ENCODE measurements at places on chromosomes 4 and X. TPM values are rescaled to one million over a fixed set of nuclear protein-coding genes. Genes with fewer than 3 reads are reported as not detected.

Gene PRRG3
- 1.4 TPM for total RNA-seq

DNA sequence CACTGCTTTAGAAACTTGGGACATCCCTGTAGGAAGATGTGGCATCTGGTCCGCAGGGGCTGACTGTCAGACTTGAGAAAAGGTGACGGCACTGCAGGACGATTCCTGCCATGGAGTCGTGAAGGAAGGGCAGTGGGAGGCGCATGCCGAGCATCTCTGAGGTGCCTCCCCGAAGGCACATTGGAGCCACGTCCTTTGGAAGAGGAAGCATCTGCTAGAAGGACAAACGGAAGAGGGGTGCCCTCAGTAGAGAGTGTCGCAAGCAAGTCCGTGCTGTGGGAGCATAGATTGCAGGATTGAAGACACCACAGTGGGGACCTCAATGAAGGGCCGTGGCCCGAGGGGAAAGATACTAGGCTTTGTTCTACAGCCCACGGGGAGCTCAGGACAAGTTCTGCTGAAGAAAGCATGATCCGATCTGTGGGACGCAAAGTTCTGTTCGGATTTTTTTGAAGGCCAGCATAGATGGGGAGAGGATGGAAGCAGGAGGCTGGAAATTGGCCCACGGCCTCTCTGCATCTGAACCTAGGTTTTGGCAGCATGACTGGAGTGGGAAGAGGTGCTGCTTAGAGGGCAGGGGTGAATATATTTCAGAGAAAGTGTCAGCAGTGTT lies 24.2 kb upstream of the HELT start:
- DNase-seq, result no peak

DNA sequence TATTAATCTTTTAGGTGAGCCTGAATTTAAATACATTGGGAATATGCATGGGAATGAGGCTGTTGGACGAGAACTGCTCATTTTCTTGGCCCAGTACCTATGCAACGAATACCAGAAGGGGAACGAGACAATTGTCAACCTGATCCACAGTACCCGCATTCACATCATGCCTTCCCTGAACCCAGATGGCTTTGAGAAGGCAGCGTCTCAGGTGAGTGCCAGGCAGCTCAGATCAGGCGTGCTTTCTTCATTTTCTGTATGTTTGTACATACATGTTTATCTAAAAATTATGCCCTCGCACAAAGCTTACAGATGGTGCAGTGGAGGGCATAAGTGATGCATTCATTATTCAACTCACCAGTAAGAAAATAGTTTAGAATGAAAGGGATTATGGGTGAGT lies 85.6 kb downstream of the CPE start:
- DNase-seq, result no peak

Gene CXCL3
- total RNA-seq, result 9.7 TPM

- DNase-seq, result no peak
Observed at GRCh38 chr4:5224340-5224739, 173.1 kb downstream of the STK32B start.

- no peak for DNase-seq
Observed at GRCh38 chr4:78578674-78579425, 27.3 kb downstream of the ANXA3 start.

DNA sequence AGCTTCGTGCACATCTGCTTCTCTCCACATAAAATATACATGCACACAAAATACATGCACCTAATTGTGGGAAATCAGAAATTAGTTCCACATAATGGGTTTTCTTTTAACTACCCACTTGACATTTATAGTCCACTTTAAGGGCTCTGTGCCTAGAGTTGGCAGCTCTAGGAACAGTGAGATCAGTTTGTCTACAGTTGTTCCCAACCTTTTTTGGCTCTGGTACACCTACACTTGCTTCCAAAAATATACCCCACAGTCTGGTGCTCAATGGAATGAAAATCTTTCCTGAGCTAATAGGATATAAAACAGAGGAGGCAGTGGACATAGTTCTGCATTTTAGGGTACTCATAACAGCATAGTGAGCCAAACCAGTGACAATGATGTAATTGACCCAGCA lies 36.1 kb downstream of the HDAC8 start:
- no peak for DNase-seq

DNA sequence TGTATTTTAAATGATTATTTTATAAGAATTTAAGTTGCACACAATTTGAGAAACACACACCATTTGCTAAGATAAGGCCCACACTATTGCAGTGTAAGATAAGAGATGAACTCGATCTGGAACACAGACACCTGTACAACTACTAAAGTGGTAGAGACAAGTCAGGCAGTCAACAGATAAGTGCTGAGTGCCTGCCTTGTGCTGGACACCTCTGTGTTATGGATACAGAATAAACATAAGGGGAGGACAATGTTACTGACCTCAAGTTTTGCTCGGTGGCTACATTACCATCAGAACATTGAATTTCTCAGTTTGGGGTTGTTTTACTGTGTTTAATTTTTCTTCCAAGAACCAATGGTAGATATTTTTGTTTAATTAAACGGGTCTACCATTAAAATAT lies 74.1 kb downstream of the RASGEF1B start:
- no peak for DNase-seq

GRCh38 chrX:107677501-107677901 lies 49.2 kb downstream of the PRPS1 start:
- DNase-seq, result no peak

- no peak for DNase-seq
Observed at GRCh38 chrX:79366556-79366872, 620 bp downstream of the ITM2A start.

GRCh38 chr4:154044742-154045485 lies 256.0 kb upstream of the SFRP2 start:
- no peak for DNase-seq

DNA sequence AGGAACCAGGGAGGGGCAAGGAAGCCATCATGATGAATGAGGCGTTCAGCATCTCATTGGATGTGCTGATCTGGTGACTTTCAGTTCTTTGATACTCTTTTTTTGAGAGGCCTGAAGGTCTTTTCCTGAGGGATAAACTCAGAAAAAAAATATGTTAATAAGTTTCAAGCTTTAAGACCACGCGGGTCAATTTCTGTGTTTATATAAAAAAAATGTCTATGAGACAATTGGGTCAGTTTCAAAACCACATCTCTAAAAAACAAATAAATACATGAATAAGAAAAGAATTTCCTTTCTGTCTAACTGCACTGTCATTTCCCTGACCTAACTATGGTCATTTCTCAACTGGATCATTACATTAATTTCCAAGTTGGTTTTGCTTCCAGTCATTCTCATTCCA lies 62.6 kb downstream of the TRIML1 start:
- no peak for DNase-seq

DNA sequence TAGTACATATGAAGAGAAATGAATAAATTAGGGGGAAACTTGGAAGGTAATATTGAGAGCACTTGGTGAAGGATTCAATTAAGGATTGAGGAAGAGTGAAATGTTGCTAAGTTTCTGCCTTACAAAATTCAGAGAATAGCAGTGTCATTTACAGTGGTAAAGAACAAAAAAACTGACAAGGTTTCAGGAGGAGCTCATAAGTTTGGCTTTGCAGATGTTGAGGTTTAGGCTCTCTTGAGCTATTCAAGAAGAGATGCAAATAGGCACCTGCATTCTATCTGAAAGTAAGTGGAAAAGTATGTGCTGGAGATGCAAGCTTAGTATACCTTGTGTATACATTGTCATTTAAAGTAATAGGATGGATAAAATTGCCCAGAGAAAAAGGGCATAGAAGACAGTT lies 22.3 kb upstream of the EMCN start:
- DNase-seq, result no peak

DNA sequence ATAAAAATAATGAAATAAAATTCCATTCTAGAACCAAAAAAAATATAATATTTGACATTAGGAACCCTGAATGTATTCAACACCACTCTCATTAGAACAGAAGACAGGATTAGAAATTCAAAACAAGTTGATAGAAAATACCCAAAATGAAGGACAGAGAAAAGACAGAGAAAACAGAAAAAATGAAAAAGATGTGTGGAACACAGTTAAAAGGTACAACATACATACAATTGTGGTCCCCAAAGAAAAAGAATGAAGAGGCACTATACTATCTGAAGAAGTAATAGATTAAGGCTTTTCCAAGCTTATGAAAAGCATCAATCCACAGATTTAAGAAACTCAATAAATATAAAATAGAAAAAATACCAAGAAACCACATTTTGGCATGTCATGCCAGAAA lies 16.4 kb downstream of the ANKRD50 start:
- no peak for DNase-seq
